ENCODE measurements at places on chromosomes 4 and X.

GRCh38 chrX:135393051-135393450, 28.7 kb upstream of the SMIM10L2A start:
- DNase-seq, result no peak

GRCh38 chr4:101355246-101355645, 7.9 kb upstream of the PPP3CA start:
- no peak for DNase-seq

DNA sequence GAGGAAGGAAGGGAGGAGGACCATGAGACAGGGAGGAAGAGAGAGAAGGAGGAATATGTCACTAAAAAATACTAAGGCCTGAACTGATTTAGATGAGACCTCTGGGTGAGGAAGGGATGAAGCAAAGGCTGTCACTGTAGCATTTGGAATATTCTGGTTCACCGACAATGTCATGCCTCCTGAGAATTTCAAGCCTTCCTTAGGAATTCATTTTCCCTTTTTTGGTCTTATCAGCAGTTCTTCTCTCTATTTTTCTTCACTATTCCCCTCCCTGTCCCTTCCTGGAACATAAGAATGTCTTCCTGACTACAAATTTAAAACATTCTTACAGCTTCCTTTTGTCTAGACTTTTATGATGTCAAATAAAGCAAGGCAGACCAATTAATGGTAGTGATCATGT, 527.8 kb downstream of the INPP4B start:
- DNase-seq, result no peak

DNA sequence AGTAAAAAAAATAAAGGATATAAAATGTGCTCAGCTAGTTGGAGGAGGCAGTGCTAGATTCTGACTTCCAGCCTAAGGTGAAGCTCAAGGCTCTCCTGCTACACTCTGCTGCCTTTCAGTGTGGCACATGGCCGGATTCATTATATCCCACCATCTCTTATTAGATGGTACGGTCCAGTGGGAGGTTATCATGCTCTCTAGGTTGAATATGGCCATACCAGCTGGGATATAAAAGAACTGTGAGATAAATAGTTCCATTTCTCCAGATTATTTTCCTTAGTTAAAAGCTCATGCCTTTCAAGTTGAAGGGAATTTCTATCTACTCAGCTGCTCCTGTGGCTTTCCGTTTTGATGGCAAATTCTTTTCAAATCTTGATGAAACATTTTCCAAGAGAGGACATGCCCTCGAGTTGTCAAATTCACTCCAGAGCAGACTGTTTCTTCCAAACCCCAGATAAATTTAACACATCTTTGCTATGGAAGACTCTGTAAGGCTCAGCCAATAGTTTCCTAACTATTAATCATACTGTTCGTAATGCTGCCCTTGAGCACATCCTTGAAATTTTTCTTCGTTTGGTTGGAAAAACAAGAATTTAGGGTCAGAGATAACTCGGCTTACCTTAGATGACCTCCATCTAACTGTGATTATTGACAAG, 2.2 kb upstream of the MGARP start:
- DNase-seq, result no peak

DNA sequence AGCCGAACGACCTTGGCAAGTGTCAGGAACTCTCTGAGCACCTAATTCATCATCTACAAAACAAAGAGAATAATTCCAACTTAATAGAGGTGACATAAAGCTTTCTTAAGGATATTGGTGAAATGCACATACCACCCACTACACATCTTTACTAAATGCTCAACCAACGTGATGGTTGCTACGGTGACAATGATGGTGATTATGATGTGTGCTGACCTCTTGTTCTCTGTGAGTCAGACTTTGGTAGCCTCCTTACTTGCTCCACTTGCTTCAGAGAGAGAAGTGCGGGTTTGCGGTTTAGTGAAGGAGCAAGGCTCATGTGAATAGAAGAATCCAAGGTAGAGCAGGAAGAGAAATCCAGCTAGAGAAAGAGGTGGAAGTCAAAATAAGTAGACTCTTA, 52.8 kb upstream of the CLNK start:
- no peak for DNase-seq

DNA sequence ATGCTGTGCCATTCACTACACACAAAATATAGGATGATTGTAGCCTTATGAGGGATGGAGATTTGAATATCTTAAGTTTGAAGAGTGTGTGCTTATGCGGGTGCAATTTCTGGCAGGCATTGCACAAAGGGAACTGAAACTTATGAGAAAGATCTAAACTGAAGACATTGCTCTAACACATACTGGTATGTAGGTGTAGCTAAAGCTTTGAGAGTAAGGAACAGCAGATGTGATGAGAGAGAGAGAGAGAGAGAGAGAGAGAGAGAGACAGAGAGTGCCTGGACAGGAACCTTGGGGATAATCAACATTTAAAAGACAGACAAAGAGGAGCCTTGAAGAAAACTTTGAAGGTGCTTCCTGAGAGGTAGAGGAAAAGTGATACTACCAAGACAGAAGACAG, 379.7 kb downstream of the SPRY1 start:
- DNase-seq, result no peak

DNA sequence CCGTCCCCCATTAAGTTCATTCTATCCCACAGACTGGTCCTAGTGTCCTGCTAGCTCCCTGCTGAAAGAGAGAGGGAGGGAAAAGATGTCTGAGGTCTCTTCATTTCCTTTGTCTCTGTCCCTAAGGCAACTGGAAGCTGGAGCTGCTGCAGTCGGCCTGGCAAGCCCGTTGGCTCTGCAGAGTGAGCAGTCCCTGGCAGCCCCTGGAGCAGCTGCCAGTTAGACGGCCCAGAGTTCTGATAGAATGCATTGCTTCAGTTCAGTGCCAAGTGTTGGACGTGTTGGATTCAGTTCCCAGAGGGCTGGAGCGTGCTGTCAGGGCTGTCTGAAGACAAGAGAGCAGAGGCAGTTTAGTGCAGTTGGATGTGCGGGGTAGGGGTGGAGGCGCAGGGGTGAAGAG, 975 bp downstream of the KCNE5 start:
- DNase-seq, result no peak

- DNase-seq, result no peak
Observed at GRCh38 chr4:5212255-5213013, 161.2 kb downstream of the STK32B start.

GRCh38 chrX:17689971-17690409, 47.3 kb upstream of the SCML1 start:
- no peak for DNase-seq

- no peak for DNase-seq
Observed at GRCh38 chr4:20576861-20577260, 123.4 kb upstream of the PACRGL start.

GRCh38 chrX:134244043-134244442, 7.1 kb downstream of the CCDC160 start:
- DNase-seq, result no peak

GRCh38 chr4:179291657-179292056, 1849.4 kb upstream of the AGA start:
- no peak for DNase-seq

DNA sequence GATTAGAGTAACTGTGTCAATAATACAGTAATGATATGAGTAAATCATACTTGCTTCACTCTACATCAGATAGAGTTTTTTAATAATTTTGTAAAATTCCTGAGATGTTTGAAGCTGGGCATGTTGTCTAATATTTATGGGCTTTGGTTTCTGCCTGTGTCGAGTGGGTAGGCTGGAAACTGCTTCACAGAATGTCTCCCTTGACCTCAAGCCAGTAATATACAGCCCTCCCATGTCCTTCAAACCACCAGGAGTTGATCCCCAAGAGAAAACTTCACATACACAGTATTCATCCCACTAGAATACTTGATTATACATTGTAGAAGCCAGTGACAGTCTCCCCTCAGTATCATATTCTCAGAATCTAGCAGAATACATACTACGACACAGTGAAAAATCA, 284.8 kb upstream of the TENM3 start:
- no peak for DNase-seq

GRCh38 chr4:15683143-15683495, 1.5 kb downstream of the FAM200B start:
- DNase-seq, result no peak

DNA sequence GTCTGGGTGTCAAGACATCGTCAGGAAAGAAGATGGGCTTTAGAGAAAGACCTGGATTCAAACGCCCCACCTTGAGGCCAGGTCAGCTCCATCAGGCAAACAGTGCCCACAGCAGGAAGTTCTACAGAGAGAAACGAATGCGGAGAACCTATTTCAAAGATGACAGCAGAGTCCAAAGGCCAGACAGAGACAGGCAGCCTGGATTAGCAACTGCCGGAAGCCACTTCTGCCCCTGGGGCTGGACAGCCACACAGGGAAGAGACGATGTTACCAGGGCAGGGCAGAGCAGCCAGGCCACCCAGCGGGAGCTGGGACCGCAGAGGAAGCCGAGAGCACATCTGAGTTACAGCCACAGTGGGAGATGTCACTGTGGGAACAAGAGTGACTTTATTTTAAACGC, 1.2 kb downstream of the C4orf50 start:
- DNase-seq, result no peak

GRCh38 chr4:70759126-70759525, 37.4 kb downstream of the RUFY3 start:
- no peak for DNase-seq

- DNase-seq, result no peak
Observed at GRCh38 chrX:124462931-124463330, 116.6 kb downstream of the SH2D1A start.

DNA sequence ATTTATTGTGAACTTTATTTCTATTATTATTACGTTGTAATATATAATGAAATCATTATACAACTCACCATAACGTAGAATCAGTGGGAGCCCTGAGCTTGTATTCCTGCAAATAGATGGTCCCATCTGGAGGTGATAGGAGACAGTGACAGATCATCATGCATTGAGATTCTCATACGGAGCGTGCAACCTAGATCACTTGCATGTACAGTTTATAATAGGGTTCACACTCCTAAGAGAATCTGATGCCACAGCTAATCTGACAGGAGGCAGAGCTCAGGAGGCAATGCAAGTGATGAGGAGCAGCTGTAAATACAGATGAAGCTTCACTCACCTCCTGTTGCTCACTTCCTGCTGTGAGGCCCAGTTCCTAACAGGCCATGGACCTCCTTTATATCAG, 2170.2 kb downstream of the PCDH7 start:
- DNase-seq, result no peak

DNA sequence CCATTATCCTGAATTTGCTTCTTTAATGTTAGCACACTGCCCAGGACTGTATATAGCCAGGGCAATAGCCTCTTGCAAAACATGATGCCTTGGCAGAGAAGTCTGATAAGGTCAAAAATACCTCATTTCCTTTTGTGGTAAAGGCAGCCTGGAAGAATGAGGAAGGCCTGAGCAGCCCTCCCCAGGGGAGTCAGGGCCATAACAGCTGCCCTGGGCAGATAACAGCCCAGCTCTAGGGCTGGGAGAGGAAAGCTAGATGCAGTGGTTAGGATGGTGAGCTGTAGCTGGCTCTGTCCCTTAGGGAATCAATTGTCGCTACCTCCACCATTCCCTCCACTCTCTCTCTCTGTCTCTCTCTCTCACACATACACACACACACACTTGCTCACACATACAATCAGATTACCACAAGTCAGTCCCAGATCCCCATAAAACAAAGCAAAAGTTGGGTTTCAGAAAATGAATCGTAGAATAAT, 29.2 kb downstream of the EFHC2 start:
- DNase-seq, result peak; percentile 0

Measured in amygdala (tissue), 56 donors.